Stimulated activated CD4-positive, alpha-beta T cell treated with anti-CD3 and anti-CD28 coated beads, Interleukin-12 subunit alpha, Interleukin-12 subunit beta, amount 100 ng/mL, for 48 hours (primary cell): ENCODE measurements at places on chromosomes 12 and 14.

DNA sequence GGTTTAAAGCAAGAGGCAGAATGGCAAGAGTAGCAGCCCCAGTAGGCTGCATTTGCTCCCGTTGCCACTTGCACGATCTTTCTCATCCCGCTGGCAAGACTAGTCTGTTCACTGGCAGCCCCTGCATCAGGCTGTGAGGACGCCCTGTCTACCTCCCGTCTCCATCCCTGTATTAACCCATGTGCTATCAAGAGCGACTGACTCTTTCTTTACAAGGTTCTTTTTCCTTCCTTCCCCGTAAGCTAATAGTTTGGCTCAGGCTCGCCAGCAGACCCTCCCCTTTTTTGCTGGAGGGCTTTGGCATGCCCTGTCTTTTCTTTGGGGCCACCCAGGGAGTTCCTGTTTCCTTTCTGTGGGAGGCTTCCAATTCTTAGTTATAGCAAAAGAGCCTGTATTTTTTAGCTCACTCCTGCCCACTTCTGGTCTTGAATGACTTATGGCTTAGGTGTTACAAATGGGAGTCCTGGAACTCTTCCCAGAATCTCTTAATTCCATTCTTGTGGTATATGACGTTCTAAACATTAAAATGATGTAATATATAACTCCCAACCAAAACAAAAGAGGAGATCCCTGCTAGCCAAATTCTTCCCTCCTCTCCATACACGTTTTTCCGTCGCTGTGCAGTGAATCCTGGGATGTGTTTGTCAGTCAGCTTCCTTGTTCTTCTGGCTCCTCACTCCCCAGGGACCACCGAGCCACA, 149.0 kb downstream of the PRKCH start:
- DNase-seq: no peak

DNA sequence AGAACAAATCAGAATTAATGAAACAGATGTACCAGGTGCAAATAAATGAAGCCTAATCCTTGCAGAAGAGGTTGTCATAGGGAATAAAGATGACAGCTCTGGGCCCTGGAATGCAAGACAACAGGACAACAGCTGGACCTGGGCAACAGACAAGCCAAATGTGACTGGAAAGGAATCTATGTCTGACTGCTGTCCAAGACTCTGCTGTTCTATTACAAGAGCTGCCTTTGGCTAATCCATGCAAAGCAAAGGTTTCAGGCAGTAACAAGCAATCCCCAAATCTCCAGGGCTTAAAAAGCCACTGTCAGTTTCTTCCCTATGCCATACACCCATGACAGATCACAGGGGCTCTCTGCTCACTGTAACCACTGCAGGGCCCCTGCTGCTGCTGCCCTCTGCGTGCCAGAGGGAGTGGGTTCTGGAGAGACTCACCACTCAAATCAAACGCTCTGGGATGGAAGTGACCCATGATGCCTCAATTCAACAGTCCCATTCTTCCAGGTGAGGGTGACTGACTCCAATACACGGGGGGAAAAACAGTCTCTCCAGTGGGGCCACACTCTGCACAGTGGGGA, 218.9 kb upstream of the SFSWAP start:
- no peak for DNase-seq

DNA sequence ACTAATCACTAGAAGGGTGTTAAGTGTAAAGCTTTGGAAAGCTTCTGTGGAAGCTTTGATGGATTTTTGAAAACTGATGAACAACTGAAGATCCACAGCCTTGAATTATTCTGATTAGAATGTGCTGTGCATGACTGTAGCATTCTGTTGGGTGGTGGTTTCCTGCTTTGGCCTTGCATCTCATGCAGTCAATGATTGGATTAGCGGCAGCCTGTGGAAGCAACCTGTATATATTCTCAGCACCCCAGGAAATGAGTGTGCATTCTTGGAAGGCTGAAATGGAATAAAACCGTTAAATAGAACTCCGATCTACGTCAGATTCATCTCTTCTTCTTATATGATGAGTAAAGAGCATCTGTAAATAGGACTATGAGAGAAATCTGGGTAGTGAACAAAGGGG, 120.2 kb downstream of the SLC16A7 start:
- no peak for DNase-seq

GRCh38 chr14:54420478-54421142, 20.6 kb downstream of the CNIH1 start:
- DNase-seq: no peak

GRCh38 chr12:46304070-46304469, 35.2 kb upstream of the SLC38A1 start:
- DNase-seq: no peak

- no peak for DNase-seq
These were observed 5.3 kb downstream of the OR4N5 start for GRCh38 chr14:20143911-20144310.

- no peak for DNase-seq
These were observed 344.9 kb upstream of the STXBP6 start for GRCh38 chr14:25394791-25395391.
